ENCODE measurements at places on chromosomes 1 and 21. TPM values are rescaled to one million over a fixed set of nuclear protein-coding genes. Genes with fewer than 3 reads are reported as not detected.

Gene BSND
- total RNA-seq = not detected

Gene KCNJ9
- total RNA-seq = not detected

Gene OVAAL
- 0.09 TPM for total RNA-seq

Gene FCRL6
- not detected for total RNA-seq

Gene VAMP3
- 82.6 TPM for total RNA-seq

Gene KCNK2
- total RNA-seq = under 0.01 TPM

Gene TTLL7
- 6.0 TPM for total RNA-seq

Gene NPHS2
- not detected for total RNA-seq

Gene HSPA6
- total RNA-seq = 0.75 TPM

Gene C8B
- total RNA-seq = not detected

Gene LAPTM5
- total RNA-seq = 11.5 TPM

Gene S100A6
- 1,806 TPM for total RNA-seq

Gene OPN3
- total RNA-seq = 21.7 TPM

Gene ADGRL4
- total RNA-seq = 201 TPM

Gene C1orf94
- not detected for total RNA-seq

Gene CCT3
- total RNA-seq = 748 TPM

Gene SH3GLB1
- 55.9 TPM for total RNA-seq

Gene SELENBP1
- 12.2 TPM for total RNA-seq

Gene SDF4
- total RNA-seq = 126 TPM

Gene SLC39A1
- 90.5 TPM for total RNA-seq

Gene HES3
- not detected for total RNA-seq

Gene MAP10
- 1.9 TPM for total RNA-seq

Gene SERPINC1
- not detected for total RNA-seq

Gene ZMYND12
- total RNA-seq = 0.27 TPM

Gene CAMK1G
- not detected for total RNA-seq

Gene ZBTB8A
- 6.2 TPM for total RNA-seq

Gene PKN2
- total RNA-seq = 25.7 TPM

Gene CAPZB
- total RNA-seq = 110 TPM

Gene WNT9A
- total RNA-seq = 1.3 TPM

Gene RNF223
- not detected for total RNA-seq

Gene COL24A1
- total RNA-seq = 0.09 TPM

Gene CRABP2
- 0.09 TPM for total RNA-seq

Gene DOP1B
- total RNA-seq = 3.7 TPM

Gene CD53
- total RNA-seq = not detected

Gene P3R3URF
- total RNA-seq = not detected

Gene SLC2A5
- under 0.01 TPM for total RNA-seq

Gene RAB42
- 0.81 TPM for total RNA-seq

Gene METTL25B
- total RNA-seq = 9.7 TPM

Gene TPR
- total RNA-seq = 83.6 TPM

Gene KCNE1
- total RNA-seq = 0.18 TPM

Gene COL6A2
- total RNA-seq = 1.1 TPM

Gene SLAMF7
- total RNA-seq = not detected

Gene RGS4
- 578 TPM for total RNA-seq

Gene S100A12
- total RNA-seq = not detected

Gene IFNAR1
- 20.5 TPM for total RNA-seq

Gene AJAP1
- total RNA-seq = not detected

Gene C2CD2
- total RNA-seq = 21.5 TPM

Gene NLRP3
- total RNA-seq = not detected

Gene SIM2
- under 0.01 TPM for total RNA-seq

Gene CCDC17
- total RNA-seq = 0.54 TPM

Gene GSTM1
- 2.7 TPM for total RNA-seq

Data from endothelial cell of coronary artery (primary cell).